ENCODE measurements at places on chromosomes 5 and 9.

DNA sequence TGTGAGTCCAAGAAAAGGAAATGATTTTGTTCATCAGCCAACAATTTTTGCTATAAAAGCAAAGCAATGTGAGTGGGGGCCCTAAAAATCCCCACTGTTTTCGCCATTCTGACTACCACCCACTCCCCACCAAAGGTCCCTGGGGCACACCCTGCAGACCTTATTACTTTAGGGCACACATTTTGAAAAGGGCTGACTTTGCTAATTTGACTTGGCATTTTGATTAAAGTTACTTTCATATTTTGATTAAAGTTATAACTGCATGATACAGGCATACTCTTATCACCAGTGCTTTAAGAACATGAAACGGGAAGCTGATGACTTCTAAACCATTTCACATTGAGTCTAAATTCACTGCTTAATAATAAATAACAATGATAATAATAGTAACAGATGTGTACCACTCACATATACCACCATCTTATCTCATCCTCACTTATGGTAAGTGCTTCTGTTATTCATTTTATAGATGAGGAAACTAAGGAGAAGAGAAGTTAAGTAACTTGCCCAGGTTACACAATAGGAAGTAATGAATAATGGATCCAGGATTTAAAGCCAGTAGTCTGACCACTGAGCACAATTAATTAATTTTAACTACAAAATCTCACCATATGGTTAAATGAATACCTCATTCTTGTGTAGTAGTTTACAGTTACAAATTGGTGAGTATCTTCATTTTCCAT lies 25.4 kb upstream of the NR3C1 start:
- DNase-seq: no peak

DNA sequence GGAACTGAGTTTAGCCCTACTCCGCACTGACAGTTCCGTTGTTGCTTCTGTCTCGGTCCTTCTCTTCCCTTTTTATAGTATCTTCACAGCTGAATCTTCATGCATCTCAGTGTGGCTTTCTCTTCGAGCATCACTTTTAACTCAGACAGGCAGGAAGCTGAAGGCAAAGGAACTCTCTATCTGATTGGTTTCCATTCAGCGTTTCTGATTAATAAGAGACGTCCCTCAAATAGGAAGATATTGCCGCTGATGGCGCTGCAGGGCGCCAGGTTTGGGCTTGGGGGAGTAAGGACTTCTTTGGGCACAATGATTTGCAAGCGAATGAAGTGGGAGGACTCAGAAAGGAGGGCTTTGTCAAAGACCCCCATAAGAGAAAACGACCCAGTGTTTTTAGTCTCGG lies at the start of gene CDH9:
TSS of gene CDH9 (minus strand) at position 111 of the 400 bp plus-strand sequence. CDS start 50,253 bp downstream, outside the sequence.
- no peak for DNase-seq

- no peak for DNase-seq
Observed at GRCh38 chr9:94135222-94135621, 51.0 kb downstream of the PTPDC1 start.

DNA sequence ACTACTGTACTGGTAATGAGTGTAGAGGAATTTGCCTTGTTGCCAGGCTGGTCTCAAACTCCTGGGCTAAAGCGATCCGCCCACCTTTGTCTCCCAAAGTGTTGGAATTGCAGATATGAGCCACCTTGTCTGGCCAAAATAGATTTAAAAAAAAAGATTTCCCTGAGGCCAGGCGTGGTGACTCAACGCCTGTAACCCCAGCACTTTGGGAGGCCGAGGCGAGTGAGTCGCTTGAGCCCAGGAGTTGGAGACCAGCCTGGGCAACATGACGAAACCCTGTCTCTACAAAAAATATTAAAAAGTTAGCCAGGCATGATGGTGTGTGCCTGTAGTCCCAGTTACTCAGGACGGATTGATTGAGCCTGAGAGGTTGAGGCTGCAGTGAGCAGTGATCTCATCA lies 62.5 kb downstream of the IPO11 start:
- no peak for DNase-seq

GRCh38 chr9:69207503-69207902 lies 33.4 kb downstream of the TJP2 start:
- DNase-seq: no peak

DNA sequence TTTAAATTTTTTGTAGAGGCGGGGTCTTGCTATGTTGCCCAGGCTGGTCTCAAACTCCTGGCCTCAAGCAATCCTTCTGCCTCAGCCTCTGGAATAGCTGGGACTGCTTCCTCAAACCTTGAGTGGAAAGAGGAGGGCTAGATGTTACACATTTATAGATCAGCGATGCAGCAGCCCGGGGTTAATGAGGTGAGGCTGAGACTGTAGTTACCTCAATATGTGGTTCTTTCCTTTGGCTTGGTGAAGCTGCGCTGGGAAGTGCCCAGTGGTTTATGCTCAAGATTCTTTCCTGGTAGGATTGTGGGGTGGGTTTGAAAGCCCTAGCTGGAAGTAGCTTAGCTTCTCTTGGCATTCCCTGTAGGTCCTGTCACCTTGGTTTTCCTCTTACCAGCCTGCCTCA lies 22.5 kb downstream of the ZNF618 start:
- no peak for DNase-seq

DNA sequence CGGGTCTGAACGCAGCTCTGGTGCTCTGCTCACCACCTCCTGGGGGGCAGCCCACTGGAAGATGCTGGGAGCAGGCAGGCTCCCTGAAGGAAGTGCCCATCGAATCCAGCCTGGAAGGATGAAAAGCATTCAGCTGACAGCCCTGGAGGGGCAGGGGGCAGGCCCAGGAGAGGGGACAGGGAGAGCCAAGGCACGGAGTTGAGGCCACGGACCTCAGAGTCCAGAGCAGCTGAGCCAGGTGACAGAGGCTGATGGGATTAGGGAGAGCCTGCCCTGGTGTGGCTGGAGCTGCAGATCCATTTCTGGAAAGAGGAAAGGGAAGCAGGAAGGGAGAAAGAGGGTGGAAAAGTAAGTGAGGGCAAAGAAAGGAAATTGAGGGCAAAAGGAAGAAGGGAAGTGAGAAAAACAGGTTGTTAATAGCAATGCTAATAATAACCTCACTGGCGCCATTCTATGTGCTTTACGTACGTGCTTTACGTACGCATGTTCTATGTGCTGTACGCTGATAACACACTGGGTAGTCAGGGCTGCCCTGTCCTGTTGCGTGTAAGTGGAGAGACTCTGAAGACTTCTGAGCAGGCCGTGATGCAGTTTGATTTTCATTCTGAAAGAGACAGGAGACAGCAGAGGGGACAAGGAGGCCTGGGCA lies 52.6 kb downstream of the LMX1B start:
- DNase-seq: no peak

- no peak for DNase-seq
Observed at GRCh38 chr5:137901011-137901817, 12.0 kb downstream of the PKD2L2 start.

DNA sequence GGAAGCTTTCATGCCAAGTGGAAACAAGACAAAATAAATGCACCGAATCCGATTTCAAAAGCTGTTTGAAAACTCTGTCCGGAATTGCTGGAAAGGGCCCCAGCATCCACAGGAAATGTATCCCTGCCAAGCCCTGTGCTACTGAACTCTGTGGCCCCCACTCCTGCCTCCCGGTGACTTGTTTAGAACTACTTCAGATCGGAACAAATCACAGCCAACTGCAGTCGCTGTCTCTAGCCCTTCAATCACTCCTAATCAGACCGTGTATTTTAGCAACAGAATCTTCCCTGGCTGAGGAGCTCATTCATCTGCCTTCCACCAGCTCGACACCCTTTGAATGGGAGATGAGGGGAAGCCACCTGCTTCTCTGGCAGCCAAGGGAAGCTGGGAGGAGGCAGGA lies 94.1 kb downstream of the KCNIP1 start:
- DNase-seq: no peak

GRCh38 chr5:154211641-154212390 lies 21.3 kb downstream of the GALNT10 start:
- DNase-seq: no peak

All from activated naive CD4-positive, alpha-beta T cell (primary cell).